ENCODE measurements at places on chromosomes 16 and 17.

- no peak for DNase-seq
Observed at GRCh38 chr17:38797158-38797490, 2.2 kb downstream of the PIP4K2B start.

GRCh38 chr16:77208382-77208781 is 9.2 kb downstream of the SYCE1L start:
- no peak for DNase-seq

- no peak for DNase-seq
Observed at GRCh38 chr16:9362050-9362449, 270.6 kb downstream of the HAPSTR1 start.

DNA sequence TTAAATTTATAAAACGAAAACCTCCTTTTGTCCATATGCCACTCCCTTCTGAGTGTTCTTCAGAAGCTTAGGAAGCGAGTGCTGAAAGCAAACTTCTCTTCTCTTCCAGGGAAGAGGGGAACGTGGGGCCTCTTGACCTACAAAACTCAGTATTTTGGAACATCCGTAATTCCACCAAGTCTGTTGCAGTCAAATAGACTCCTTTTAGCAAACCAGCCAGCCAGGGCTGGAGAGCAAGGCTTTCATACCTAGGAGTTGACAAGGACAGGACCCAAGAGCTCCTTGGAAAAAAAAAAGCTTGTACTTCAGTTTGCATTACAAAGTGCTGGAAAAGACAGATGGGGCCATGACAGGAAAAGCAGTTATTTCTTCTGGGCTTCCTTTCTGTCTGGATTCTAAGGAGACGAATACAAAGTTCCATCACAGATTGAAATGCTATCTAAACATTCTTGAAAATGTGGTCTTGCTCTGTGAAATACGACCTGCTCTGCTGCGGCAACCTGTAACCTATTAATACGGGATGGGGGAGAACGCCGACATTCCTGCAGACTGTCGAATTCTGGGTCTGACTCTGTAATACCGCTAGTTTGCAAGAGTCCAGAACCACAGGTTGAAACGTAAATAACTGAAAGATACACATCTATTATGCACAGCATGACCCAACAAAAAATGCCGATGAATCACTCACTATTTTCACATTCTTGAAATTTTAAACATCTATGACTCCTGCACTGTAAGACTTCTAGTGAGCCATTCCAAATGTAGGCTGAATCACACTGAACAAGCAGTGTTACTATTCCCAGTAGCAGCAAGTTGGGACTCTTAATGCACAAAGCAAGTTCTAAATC is 20.6 kb downstream of the VPS53 start:
- DNase-seq, result no peak

GRCh38 chr16:769184-769784 is 8.8 kb downstream of the MSLN start:
- no peak for DNase-seq

DNA sequence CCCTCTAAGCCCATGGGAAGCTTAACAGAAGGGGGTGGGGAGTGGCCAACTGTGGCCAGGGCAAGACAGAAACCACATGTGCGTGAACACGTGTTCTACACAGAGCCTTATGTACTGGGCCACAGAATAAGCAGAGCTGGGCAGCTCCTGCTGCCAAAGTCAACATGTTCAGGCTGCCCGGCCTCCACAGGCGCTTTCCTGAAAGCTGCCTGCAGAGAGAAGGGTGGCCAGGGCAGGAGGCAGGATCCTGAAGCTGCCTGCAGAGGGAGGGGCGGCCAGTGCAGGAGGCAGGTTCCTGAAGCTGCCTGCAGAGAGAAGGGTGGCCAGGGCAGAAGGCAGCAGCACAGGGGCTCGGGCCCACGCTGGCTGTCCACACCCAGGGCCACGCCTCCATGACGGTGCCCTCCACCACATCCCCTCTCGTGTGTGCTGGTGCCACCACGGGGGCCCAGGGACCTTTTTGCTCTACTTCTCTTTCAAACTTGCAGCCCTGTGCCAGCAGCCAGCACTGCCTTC is 79.5 kb downstream of the ANKRD11 start:
- DNase-seq, result no peak

DNA sequence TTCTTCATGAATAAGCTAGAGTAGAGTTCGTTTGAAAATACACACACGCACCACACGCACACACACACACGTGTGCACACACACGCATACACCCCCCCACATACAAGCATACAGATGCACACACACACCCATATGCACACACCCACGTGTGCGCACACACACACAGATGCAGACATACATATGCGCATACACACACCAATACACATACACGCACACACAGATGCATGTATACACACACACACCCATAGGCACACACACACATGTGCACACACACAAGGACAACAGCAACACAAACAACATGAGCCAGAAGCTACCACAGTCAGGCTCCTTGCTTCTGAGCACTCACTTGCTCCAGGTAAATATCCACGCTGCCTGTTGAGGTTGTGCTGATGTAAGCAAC is 5.1 kb downstream of the IFT140 start:
- DNase-seq, result no peak

GRCh38 chr16:11056090-11056992 is 112.0 kb downstream of the CLEC16A start:
- DNase-seq, result no peak

GRCh38 chr17:82238472-82239201 is 9.8 kb downstream of the SLC16A3 start:
- DNase-seq, result no peak

- DNase-seq, result no peak
Observed at GRCh38 chr17:10579270-10579669, 29.8 kb upstream of the MYH2 start.

- no peak for DNase-seq
Observed at GRCh38 chr16:72637306-72637705, 410.6 kb downstream of the ZFHX3 start.

DNA sequence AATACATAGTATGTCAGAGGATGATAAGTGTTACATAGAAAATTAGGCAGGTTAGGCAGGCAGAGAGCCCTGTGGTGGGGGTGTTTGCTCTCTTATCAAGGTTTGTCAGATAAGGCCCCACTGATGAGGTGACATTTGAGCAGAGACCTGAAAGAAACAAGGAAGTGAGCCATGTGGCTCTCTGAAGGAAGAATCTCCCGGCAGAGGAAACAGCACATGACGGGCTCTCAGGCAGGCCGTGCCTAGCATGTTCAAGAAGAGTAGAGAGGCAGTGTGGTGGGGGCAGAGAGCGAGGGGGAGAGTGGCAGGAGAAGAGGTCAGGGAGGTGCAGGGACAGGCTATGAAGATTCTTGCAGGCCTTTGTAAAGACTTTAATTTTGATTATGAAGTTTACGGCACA is 82.0 kb upstream of the ASIC2 start:
- DNase-seq, result no peak

DNA sequence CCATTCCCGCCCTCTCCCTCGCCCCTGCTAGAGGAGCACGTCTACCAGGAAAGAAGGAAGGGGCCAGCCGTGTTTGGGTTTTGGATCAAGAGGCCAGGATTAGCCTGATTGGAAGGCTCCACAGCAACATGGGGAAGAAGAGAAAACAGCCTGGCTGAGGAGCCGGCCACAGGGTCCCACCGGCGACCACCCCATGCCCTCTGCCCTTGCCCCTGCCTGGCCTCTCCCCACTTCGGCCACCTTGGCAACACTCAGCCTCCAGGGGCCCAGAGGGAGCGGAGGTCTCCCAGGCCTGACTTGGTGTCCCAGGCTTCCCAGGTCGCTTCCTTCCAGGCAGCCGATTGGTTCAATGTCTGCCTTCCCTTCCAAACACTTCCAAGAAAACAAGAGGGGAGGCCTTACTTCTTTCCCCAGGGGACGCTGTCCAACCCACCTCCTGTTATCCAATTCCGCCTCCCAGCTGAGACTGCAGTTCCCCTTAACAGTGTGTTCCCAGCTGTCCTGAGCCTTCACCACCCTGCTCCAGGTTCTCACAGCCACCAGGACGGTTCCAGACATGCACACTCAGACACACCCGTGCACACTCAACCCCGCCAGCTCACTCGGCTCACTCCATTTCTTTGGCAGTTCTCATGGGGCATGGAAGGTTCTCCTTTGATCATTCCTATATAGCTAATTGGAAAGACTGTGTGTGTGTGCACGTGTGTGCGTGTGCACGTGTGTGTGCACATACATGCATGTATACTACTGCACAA is 65.4 kb downstream of the RBFOX3 start:
- DNase-seq, result no peak

- DNase-seq, result no peak
Observed at GRCh38 chr17:77106874-77107358, 33.9 kb upstream of the SEC14L1 start.

DNA sequence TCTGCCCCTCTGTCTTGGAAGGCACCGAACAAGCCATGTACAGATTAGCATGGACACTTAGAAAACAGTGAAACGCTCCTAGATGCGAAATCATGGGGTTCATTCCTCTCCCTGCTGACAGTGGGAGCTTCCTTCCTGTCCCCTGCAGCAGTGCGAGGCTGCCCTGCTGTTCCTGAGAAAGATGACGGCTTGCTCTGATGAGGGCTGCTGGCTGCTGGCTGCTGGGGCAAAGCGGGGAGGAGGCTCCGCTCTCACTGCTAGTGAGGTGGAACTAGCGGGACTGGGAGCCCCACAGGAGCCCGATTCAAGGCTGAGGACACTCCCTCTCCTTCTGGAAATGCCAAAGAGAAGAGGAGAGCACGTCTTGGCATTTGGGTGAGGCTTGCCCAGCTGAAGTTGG is 25.9 kb upstream of the CACNG4 start:
- DNase-seq, result no peak

- no peak for DNase-seq
Observed at GRCh38 chr17:78430892-78431691, 52.6 kb downstream of the PGS1 start.

GRCh38 chr16:51137097-51137496 is 14.0 kb downstream of the SALL1 start:
- no peak for DNase-seq

- no peak for DNase-seq
Observed at GRCh38 chr17:14340857-14341754, 40.2 kb downstream of the HS3ST3B1 start.

DNA sequence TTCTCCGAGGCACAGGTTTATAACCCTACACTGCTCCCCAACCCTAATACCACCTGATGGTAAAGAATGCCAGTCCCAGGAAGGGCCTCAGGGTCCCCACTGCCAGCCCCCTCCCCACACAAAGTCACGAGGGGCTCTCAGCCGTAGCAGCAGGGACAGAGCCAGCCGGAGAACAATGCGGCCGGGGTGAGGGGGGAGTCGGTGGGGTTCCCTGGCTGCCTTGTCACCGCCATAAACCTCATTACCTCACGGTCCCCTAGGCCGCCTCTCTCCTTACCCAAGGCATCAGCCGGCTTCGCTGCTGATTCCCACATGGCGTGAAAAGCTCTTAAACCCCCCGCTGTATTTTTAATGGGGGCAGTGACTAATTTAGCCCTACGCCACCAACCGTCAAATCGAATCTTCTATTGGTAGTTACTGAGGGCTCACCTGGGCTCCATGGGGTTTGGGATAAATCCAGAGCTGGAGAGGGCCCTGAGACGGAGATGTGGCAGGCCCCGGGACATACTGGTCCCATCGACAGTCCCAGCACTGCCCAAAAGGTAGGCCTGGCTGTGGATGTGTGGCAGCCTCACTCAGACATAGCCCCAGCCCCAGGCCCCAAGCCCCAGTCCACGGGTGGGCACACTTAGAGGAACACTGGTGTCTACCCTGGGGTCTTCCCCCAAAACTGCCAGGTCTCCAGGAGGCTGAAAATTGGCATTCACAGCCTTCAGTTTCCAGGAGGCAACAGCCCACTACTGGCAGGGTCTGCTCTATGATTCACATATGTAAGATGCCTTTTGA is 115.3 kb downstream of the C16orf78 start:
- no peak for DNase-seq

DNA sequence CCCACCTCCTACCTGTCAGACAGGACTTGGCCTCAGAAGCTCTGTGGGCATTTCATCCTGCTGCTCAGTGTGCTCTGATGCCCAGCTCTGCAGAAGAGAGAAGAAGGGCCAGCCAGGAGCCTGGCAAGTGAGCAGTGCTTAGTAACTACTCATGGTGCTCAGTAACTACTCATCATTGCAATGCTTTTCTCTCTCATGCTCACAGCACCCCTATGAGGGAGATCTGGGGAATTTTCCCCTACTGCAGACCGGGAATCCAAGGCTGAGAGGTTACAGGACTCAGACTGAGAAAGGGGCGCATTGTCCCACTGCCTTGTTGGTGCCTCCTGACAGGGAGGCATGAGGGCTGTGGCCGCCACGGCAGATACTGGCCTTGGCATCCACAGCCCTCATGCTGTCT is 261.1 kb downstream of the C16orf95 start:
- no peak for DNase-seq

- DNase-seq, result no peak
Observed at GRCh38 chr17:222172-222571, 40.7 kb upstream of the DOC2B start.
